ENCODE measurements at places on chromosomes 5 and 9. TPM values are rescaled to one million over a fixed set of nuclear protein-coding genes. Genes with fewer than 3 reads are reported as not detected.

DNA sequence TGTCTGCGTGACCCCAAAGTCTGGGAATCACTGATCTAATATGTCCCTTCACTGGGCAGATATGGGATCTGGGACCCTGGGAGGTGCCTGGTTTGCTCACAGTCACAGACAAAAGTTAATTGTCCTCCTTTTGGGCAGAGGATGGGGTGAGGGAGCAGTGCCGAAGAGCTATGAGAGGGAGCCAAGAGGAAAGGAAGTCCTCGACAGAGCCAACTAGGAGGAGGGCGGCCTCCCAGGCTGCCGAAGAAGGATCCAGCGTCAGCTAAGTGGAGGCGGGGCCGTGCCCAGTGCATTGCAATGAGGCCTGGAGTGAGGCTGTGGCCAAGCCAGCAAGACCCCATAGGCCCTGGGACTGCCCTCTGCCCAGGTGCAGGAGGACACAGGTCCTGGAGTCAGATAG lies 11.4 kb downstream of the AIF1L start:
- no peaks in the 10 kb centered on the region for H3K4me1 ChIP-seq
- no peak overlapping the region for H3K4me3 ChIP-seq
- H3K27ac ChIP-seq, result no peak overlapping the region
- H3K36me3 ChIP-seq, result no peaks in the 10 kb centered on the region
- no peak for DNase-seq

DNA sequence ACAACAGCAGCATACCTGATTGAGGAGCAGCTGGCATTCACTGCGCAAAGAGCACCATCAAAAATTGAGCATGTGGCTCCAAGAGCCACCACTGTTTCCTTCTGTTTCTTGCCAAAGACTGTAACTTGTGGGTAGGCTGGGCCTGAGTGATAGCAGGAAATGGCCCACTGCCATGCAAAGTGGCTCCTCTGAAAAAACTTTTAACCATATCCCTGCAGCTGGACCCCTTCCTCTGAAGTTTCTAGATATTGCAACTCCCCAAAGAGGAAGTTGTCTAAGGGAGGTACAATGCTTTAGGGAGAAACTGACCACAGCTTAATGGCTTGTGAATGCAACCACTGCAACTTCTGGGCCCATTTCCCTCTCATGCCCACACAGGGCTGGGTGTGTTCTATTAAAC lies 355.4 kb upstream of the PDE4D start:
- H3K4me1 ChIP-seq, result no peaks in the 10 kb centered on the region
- H3K36me3 ChIP-seq, result no peaks in the 10 kb centered on the region
- no peak overlapping the region for H3K4me3 ChIP-seq
- H3K27me3 ChIP-seq, result no peaks in the 10 kb centered on the region
- H3K27ac ChIP-seq, result no peak overlapping the region

DNA sequence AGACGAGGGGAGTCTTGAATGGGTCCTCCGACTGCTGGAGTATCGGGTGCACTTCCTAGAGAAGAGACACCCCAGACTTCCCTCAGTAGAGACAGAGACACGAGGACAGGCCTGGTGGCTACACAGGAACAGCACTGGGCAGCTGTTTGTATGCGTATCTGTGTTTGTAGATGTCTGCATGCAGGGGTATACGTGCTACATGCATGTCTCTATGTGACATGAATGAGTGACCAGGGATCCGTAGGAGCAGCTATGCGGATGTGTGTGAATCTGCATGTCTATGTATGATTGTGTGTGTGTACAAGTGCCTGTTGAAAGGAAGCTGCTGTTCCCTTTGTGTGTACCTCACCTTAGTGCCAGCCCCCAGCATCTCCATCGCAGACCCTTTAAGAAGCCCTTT lies 31.2 kb downstream of the CNTFR start:
- peaks cover 4% of the 10 kb centered on the region for H3K27me3 ChIP-seq
- H3K4me3 ChIP-seq, result no peak overlapping the region
- H3K27ac ChIP-seq, result no peak overlapping the region
- no peaks in the 10 kb centered on the region for H3K36me3 ChIP-seq
- no peaks in the 10 kb centered on the region for H3K4me1 ChIP-seq

DNA sequence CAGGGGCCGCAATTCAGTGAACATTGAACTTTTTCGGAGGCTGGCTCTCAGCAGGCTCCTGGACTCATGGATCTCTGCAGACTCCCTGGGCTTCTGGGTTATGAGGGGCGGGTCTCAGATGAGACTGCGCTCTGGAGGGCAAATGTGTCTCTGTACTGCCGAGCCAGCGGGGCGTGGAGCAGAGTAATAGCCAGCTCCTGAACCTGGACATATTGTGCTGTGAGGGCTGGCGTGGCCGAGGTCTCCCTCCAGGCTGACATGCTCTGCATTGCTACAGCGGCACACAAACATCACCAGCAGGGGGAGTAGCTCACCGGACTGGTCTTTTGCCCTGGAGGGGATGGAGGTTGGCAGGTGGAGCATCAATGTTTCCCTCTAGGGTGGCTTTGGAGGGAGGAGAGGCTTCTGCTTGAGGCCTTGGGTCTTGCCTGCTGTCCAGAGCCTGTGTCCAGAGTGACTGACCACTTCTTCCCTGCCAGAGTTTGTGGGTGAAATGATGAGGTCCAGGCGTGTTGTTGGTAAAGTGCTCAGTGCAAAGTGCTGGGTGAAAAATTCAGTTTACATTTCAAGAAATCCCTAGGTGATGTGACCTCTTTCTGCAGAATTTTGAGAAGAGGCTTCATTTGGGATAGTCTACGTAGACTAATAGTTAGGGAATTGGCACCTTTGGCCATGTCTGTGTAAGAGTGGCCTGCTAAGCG lies 10.9 kb upstream of the GADD45G start:
- H3K27ac ChIP-seq, result no peak overlapping the region
- H3K27me3 ChIP-seq, result no peaks in the 10 kb centered on the region
- H3K4me1 ChIP-seq, result no peaks in the 10 kb centered on the region

DNA sequence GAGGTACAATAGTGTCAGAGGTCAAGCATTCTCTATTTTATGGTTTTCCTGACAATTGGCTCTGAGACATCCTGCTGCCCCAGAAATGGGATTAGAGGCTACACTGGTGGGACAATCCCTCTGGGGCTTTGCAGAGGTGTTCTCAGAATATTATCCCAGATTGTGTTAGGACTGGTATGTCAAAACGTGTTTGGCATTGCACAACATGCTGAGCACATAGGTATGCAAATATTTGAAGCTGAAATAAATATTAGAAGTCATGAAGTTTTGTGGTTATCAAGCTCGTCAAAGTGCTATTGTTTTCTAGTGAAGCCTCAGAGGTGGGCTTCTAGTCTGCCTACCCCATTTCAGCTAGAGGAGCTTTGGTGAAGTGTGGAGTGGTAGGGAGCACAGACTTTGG lies 304.4 kb downstream of the MAN2A1 start:
- DNase-seq, result no peak
- no peaks in the 10 kb centered on the region for H3K36me3 ChIP-seq
- H3K4me3 ChIP-seq, result no peak overlapping the region
- H3K4me1 ChIP-seq, result no peaks in the 10 kb centered on the region

- peaks cover 13% of the 10 kb centered on the region for H3K4me1 ChIP-seq
- no peaks in the 10 kb centered on the region for H3K36me3 ChIP-seq
These were observed 87.1 kb downstream of the PDE6A start for GRCh38 chr5:149857499-149857898.

- H3K4me1 ChIP-seq, result no peaks in the 10 kb centered on the region
- H3K36me3 ChIP-seq, result no peaks in the 10 kb centered on the region
- H3K4me3 ChIP-seq, result no peak overlapping the region
These were observed 79.5 kb upstream of the FAM169A start for GRCh38 chr5:74945561-74946165.

GRCh38 chr5:43555895-43556606 lies 826 bp downstream of the PAIP1 start:
- peak overlapping the region; percentile 81 for H3K27ac ChIP-seq
- peaks cover 16% of the 10 kb centered on the region for H3K36me3 ChIP-seq
- H3K27me3 ChIP-seq, result no peaks in the 10 kb centered on the region
- DNase-seq, result peak; percentile 29
- peak overlapping the region; percentile 63 for H3K4me3 ChIP-seq

- no peak overlapping the region for H3K27ac ChIP-seq
- no peak for DNase-seq
- no peaks in the 10 kb centered on the region for H3K36me3 ChIP-seq
- H3K4me1 ChIP-seq, result peaks cover 5% of the 10 kb centered on the region
- H3K27me3 ChIP-seq, result no peaks in the 10 kb centered on the region
These were observed 116.0 kb downstream of the AUH start for GRCh38 chr9:91245431-91246313.

DNA sequence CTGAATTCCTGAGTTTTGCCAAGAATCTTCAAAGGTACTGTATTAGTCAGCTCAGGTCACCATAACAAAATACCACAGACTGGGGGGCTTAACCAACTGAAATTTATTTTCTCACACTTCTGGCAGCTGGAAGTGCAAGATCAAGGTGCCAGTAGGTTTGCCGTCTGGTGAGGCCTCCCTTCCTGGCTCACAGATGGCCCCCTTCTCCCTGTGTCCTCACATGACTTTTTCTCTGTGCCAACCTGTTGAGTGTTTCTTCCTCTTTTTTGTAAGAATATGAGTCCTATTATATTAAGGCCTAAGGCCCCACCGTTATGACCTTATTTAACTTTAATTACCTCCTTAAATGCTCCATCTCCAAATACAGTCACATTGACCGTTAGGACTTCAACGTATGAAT lies 156.1 kb upstream of the KIF2A start:
- no peak overlapping the region for H3K4me3 ChIP-seq
- H3K27me3 ChIP-seq, result peaks cover 5% of the 10 kb centered on the region
- no peak overlapping the region for H3K27ac ChIP-seq
- H3K4me1 ChIP-seq, result no peaks in the 10 kb centered on the region

- H3K4me3 ChIP-seq, result no peak overlapping the region
- H3K4me1 ChIP-seq, result no peaks in the 10 kb centered on the region
- DNase-seq, result no peak
- no peaks in the 10 kb centered on the region for H3K36me3 ChIP-seq
- H3K27me3 ChIP-seq, result no peaks in the 10 kb centered on the region
These were observed 7.5 kb upstream of the GPX3 start for GRCh38 chr5:151012862-151013261.

DNA sequence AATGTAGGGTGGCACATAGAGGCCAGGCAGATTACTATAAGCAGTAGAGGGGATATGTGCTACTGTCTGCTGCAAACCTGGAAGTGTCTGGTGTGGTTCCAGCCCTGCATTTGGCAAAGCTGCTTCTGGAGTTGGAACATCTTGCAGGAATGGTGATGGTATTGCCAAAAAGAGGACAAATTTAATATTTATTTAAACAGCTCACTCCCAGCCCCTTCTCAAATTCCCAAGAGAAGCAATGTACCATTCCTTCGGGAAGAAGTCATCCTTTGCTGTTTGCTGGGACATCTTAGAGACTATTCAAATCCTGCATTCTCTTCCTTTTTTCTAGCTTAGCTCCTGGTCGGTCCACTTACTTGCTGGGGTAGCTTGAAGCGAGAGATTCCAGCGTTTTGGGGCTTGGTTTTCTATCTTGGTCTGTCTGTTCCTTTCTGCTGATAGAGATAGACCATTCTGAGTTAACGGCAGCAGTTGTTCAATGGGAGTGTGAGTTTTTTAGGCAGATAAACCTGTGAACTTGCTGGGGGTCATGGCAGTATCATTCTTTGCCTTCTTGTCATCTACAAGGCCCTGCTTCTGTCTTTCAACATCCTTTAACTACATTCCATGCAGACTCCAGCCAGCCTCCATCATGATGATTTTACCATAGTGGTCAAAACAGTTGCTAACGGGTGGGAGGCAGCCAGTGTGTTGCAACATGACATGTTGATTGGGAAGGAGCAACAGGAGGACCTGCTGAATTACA lies 69.9 kb downstream of the RCL1 start:
- no peak for DNase-seq
- peak overlapping the region; percentile 38 for H3K27ac ChIP-seq
- peaks cover 8% of the 10 kb centered on the region for H3K36me3 ChIP-seq
- H3K4me1 ChIP-seq, result no peaks in the 10 kb centered on the region

DNA sequence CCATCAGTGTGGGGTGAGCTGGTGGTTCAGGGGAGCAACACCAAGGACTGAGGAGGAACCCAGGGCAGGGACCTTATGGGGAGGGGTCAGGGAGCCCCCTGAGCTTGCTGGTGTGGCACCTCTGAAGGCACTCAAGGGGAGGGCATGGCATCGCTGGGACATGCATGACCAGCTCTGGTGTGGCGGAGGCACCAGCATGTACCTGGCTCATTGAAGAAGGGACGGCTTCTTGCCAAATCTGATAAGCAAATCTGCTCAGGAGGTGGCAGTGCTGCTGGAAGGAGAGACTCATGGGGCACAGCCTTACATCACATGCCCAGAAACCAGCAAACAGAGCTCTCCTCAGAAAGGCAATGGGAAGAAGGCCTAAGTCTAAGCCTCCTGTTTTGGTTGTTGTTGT lies 421.8 kb downstream of the SEMA5A start:
- no peak overlapping the region for H3K4me3 ChIP-seq
- H3K27me3 ChIP-seq, result no peaks in the 10 kb centered on the region
- no peaks in the 10 kb centered on the region for H3K36me3 ChIP-seq
- H3K4me1 ChIP-seq, result no peaks in the 10 kb centered on the region

DNA sequence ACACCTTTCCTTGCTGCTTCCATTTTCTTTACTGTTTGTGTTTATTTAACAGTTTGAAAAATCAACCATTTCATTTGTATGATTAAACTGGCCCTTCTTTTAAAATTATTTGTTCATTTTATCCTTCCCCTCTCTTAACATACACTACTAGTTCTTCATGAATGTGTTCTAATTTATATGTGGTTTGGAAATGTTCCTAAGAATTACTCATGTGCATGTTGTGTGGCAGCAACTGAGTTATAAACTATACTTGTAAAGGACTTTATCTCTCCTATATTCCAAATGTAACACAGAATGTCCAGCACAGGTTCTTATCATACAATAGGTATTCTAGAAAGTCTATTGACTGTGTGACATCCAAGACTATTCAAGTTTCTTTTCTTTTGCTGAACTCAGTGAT lies 358.2 kb upstream of the MEF2C start:
- no peaks in the 10 kb centered on the region for H3K36me3 ChIP-seq
- DNase-seq, result no peak
- no peak overlapping the region for H3K27ac ChIP-seq
- H3K4me3 ChIP-seq, result no peak overlapping the region
- no peaks in the 10 kb centered on the region for H3K4me1 ChIP-seq

DNA sequence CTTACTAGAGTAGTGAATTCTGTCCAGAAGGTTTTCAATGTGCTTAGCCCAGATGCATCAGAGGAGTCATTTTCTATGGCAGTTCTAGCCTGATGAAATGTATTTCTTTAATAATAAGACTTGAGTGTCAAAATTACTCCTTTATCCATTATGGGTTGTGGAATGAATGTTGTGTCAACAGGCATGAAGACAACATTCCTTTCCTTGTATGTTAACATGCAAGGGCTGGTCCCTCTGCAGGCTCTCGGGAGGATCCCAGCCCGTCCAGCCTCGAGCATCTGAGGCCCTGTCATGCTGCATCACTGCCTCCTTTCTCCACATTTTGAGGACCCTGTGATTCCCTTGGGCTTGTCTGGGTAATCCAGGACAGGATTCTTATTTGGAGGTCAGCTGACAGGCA lies 42.9 kb upstream of the FAM120AOS start:
- peaks cover 27% of the 10 kb centered on the region for H3K36me3 ChIP-seq
- DNase-seq, result no peak
- H3K4me3 ChIP-seq, result no peak overlapping the region
- H3K27me3 ChIP-seq, result no peaks in the 10 kb centered on the region
- H3K27ac ChIP-seq, result no peak overlapping the region

The ZNF462 gene
- total RNA-seq, result 0.13 TPM

The ADAMTS13 gene
- 1.0 TPM for total RNA-seq

The SYK gene
- total RNA-seq, result 0.55 TPM

The FBP2 gene
- total RNA-seq, result not detected

Data from CD8-positive, alpha-beta memory T cell (primary cell).